Right atrium auricular region (tissue), 2 donors: ENCODE measurements at places on chromosomes 7 and 10. TPM values are rescaled to one million over a fixed set of nuclear protein-coding genes. Genes with fewer than 3 reads are reported as not detected.

The EZH2 gene
- 0.98 TPM for total RNA-seq

The WDR86 gene
- total RNA-seq, result 0.33 TPM

DNA sequence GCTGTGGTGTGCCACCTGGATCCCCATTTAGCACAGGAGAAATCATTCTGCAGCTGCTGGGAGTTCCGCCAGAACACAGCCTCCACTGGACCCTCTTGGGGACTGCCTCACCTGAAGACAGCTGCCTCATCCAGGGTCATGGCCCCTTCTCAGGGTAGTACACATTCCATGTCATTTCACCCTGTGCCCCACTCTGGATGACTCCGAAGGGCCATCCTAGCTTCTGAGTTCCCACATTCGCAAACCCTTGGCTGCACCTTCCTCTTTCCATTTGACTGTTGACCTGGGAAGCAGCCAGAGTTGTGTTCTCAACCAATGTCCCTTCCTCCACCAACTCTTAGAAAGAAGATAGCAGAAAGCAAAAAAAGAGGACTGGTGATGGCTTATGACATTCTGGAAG is 125.6 kb upstream of the TBX20 start:
- no peaks in the 10 kb centered on the region for H3K36me3 ChIP-seq
- no peak overlapping the region for H3K4me3 ChIP-seq
- H3K27ac ChIP-seq, result peak overlapping the region; percentile 20
- H3K27me3 ChIP-seq, result no peaks in the 10 kb centered on the region

The TEX47 gene
- not detected for total RNA-seq
